Activated T-cell treated with anti-CD3 and anti-CD28 coated beads, Interleukin-2, amount 50 U/mL, for 72 hours (primary cell): ENCODE measurements at places on chromosomes 11 and 22. TPM values are rescaled to one million over a fixed set of nuclear protein-coding genes. Genes with fewer than 3 reads are reported as not detected.
A peak's percentile ranks its signal among the peaks of the same experiment; 100 is the strongest.

- H3K4me1 ChIP-seq = peaks cover 27% of the 10 kb centered on the region
- no peaks in the 10 kb centered on the region for H3K36me3 ChIP-seq
- H3K4me3 ChIP-seq = no peak overlapping the region
- peaks cover 11% of the 10 kb centered on the region for H3K27me3 ChIP-seq
- H3K27ac ChIP-seq = no peak overlapping the region
- no peak for DNase-seq
Observed at GRCh38 chr22:35349704-35350538, 31.0 kb upstream of the HMOX1 start.

The OR8G5 gene
- total RNA-seq = not detected

The APOBEC3A gene
- 0.37 TPM for total RNA-seq

The GAL3ST1 gene
- 1.1 TPM for total RNA-seq

GRCh38 chr11:119248750-119249670, 42.9 kb downstream of the CBL start:
- no peaks in the 10 kb centered on the region for H3K27me3 ChIP-seq
- no peak overlapping the region for H3K27ac ChIP-seq
- no peak overlapping the region for H3K4me3 ChIP-seq
- peaks cover 47% of the 10 kb centered on the region for H3K4me1 ChIP-seq

DNA sequence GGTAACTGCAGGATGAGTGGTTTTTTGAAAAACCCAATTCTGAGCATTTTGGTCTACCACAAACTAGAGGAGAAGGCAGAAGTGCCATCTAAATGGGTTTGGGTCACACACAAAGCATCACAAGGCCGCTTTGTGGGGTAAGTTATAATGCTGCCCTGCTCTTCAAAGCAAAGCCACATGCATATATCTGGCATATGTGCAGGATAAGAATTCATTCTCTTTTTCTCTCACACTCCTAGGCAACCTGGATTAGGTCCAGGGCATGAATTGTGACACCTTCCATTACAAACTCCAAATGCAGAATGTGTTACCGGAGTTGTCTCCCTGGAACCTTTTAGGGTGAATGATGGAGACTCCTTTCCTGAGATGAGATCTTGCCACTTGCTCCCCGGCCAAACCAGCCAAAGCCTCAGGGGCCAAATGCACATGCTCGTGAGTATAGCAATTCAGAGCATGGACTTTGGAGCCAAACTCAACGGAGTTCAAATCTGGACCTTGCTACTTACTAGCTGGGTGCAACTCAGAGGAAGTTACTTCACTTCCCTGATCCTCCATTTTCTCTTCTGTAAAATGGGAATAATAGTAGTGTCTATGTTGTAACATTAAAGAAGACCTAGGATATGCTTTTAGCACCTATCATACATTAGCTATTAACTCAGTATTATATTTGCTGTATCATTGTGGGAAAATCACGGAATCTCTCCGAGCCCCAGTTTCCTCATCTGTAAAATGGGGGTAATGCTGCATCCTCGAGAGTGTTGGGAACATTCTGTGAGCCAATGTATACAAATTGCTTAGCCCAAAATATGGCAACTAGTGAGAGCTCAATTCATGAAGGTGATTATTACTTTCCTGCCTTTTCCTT, 96.6 kb downstream of the COMMD9 start:
- no peaks in the 10 kb centered on the region for H3K36me3 ChIP-seq
- no peaks in the 10 kb centered on the region for H3K4me1 ChIP-seq
- H3K27me3 ChIP-seq = peaks cover 7% of the 10 kb centered on the region
- DNase-seq = no peak
- H3K4me3 ChIP-seq = no peak overlapping the region
- H3K27ac ChIP-seq = no peak overlapping the region

GRCh38 chr11:4511282-4512245, 29.1 kb downstream of the OR52K1 start:
- peaks cover 18% of the 10 kb centered on the region for H3K27me3 ChIP-seq
- H3K4me3 ChIP-seq = no peak overlapping the region
- no peaks in the 10 kb centered on the region for H3K4me1 ChIP-seq
- no peak for DNase-seq

DNA sequence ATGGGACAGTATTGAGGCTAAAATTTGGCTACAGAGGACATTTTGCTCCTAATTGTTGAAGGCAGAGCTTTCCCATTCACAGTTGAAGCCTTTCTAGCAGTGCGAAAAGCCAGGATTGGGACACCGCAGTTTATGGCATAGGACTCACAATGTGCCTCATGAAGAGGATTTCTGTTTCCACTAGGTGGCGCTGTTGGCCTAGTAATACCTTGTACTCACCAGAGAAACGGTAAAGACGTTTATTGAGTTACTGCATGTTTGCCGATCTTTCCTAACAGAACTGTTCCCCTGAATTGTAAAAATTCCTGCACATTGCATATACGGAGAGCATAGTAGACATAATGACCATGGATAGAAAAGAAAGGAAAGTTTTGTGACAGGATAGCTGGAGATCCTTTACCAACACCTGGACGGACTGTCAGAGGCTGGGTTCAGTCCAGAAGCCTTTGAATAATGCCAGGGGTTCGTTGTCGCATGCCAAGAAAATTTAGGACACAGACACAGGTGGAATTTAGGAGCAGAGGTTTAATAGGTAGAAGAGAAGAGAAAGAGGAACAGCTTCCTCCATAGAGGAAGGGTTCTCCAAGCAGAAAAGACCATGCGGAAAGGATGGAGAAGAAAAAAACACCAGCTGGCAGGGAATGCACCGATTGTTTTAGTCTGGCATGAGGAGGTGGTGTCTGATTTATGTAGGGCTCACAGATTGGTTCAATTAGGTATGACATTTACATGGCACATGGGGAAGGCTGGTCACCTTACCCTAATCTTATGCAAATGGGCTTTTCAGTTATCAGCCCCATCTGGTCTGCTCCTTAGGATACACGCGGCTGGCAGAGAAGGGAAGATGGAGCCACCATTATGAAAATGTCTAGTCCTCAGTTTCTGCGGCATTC, 10.8 kb upstream of the OR51D1 start:
- no peak overlapping the region for H3K4me3 ChIP-seq
- H3K4me1 ChIP-seq = no peaks in the 10 kb centered on the region
- no peak overlapping the region for H3K27ac ChIP-seq
- H3K36me3 ChIP-seq = peaks cover 6% of the 10 kb centered on the region

GRCh38 chr11:92500453-92500852, 275.8 kb downstream of the FAT3 start:
- no peaks in the 10 kb centered on the region for H3K4me1 ChIP-seq
- H3K27me3 ChIP-seq = no peaks in the 10 kb centered on the region
- H3K36me3 ChIP-seq = no peaks in the 10 kb centered on the region
- no peak for DNase-seq
- H3K4me3 ChIP-seq = no peak overlapping the region

- no peak overlapping the region for H3K4me3 ChIP-seq
- H3K27ac ChIP-seq = no peak overlapping the region
- peaks cover 24% of the 10 kb centered on the region for H3K27me3 ChIP-seq
Observed at GRCh38 chr22:27335102-27335660, 466.4 kb downstream of the MN1 start.

- H3K27me3 ChIP-seq = peaks cover 24% of the 10 kb centered on the region
- H3K27ac ChIP-seq = no peak overlapping the region
- H3K36me3 ChIP-seq = no peaks in the 10 kb centered on the region
- no peak for DNase-seq
Observed at GRCh38 chr11:74687237-74688023, 43.8 kb downstream of the CHRDL2 start.

GRCh38 chr11:32215157-32215556, 124.3 kb downstream of the RCN1 start:
- no peaks in the 10 kb centered on the region for H3K36me3 ChIP-seq
- H3K4me1 ChIP-seq = no peaks in the 10 kb centered on the region
- H3K27me3 ChIP-seq = peaks cover 8% of the 10 kb centered on the region
- no peak for DNase-seq
- H3K4me3 ChIP-seq = no peak overlapping the region

DNA sequence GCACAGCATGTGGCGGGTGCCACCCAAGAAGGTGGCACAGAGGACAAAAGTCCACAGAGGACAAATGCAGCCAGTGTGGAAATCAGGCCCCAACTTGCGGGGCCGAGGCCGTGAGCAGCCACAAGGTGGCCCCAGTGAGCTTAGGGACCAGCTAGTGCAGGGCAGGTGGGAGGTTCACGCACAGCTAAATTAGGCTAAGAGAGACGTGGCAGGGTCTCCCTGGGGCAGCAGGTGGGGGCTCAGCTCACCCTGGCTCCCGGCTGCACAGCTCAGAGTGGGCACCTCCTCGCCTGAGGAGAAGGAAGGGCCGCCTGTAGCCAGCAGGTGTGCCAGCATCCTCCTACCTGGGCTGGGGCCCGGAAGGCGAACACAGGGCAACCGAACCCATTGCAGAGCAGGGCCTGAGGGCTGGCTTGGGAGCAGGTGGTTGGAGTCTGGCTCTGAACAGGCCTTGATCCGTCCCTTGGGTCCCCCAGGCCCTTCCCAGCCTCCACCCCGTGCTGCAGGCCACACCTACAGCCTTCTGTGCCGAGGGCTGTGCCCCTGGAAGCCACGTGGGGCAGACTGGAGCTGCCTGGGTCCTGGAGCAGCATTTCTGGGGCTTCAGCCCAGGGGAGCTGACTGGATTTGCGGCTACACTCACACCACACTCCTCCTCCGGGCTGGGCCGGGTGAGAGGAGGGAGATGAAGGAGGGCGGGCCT, 26.1 kb upstream of the CELSR1 start:
- no peaks in the 10 kb centered on the region for H3K27me3 ChIP-seq
- H3K27ac ChIP-seq = no peak overlapping the region
- peaks cover 37% of the 10 kb centered on the region for H3K4me1 ChIP-seq
- peak overlapping the region; percentile 50 for H3K4me3 ChIP-seq

- H3K4me3 ChIP-seq = peak overlapping the region; percentile 19
- no peak for DNase-seq
- H3K36me3 ChIP-seq = no peaks in the 10 kb centered on the region
- H3K4me1 ChIP-seq = peaks cover 50% of the 10 kb centered on the region
- peak overlapping the region; percentile 6 for H3K27ac ChIP-seq
- H3K27me3 ChIP-seq = no peaks in the 10 kb centered on the region
Observed at GRCh38 chr11:117830072-117830471, 5.5 kb upstream of the FXYD2 start.

DNA sequence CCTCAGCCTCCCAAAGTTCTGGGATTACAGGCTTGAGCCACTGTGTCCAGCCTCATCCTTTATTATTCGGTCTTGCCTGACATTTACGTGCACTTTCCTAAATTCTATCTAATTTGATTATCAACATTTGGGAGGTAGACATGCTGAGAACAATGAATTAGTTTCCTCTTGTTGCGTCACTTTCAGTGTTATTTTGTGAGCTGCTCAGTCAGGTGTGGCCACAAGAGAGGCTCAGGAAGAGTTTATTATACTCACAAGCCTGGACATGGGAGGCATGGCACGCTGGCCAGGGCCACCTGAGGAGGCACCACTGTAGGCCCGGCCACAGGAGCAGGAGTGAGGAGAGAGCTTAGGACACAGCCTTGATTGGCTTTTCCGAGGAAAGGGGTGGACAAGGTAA, 59.7 kb upstream of the RBFOX2 start:
- H3K4me3 ChIP-seq = no peak overlapping the region
- no peak overlapping the region for H3K27ac ChIP-seq
- no peaks in the 10 kb centered on the region for H3K4me1 ChIP-seq
- H3K27me3 ChIP-seq = no peaks in the 10 kb centered on the region
- no peaks in the 10 kb centered on the region for H3K36me3 ChIP-seq

GRCh38 chr11:29093416-29094120, 923.3 kb downstream of the KCNA4 start:
- no peaks in the 10 kb centered on the region for H3K4me1 ChIP-seq
- H3K36me3 ChIP-seq = no peaks in the 10 kb centered on the region
- no peak overlapping the region for H3K27ac ChIP-seq
- H3K27me3 ChIP-seq = no peaks in the 10 kb centered on the region

- DNase-seq = no peak
- H3K36me3 ChIP-seq = no peaks in the 10 kb centered on the region
- H3K4me1 ChIP-seq = no peaks in the 10 kb centered on the region
- no peak overlapping the region for H3K4me3 ChIP-seq
Observed at GRCh38 chr11:13701506-13701905, 33.0 kb downstream of the FAR1 start.

DNA sequence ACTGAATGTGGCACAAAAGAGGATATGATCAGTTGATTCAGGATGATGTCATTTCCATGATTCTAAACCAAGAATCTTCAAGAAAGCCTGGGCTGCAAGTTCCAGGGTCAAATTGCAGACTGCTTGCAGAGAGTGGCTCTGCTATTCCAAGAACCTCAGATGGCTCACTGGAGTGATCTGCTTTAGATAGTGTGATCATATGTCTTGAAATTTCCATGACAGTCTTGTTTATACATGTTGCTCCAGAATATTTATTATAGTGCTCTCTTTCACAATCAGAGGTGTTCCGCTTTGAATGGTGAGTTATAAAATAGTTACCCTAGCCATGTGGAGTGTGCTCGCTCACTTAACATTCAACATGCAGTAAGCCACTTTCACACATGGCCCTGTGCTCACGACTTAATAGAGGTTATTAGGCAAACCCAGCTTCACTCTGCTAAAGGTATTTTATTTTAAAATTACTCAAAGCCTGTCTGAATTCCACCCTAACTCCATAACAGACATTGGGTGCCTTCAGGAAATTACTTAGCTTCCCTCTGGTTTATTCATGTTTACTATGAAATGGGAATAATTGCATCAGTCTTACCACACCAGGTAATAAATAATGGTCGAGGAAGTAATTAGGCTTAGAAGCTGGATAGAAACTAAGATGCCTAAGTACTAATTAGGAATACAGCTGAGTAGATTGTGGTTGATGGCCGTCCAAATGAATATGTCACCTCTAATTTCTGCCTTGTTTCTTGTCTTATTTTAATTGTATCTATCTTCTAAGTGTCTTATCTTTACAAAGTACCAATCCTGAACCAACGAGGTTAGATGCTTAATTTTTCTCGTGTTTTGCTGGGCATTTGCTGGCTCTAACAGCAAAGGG, 187.9 kb downstream of the ETS1 start:
- peaks cover 38% of the 10 kb centered on the region for H3K4me1 ChIP-seq
- DNase-seq = no peak
- peaks cover 3% of the 10 kb centered on the region for H3K36me3 ChIP-seq
- no peak overlapping the region for H3K4me3 ChIP-seq
- H3K27ac ChIP-seq = peak overlapping the region; percentile 62
- no peaks in the 10 kb centered on the region for H3K27me3 ChIP-seq

The TSKU gene
- 3.6 TPM for total RNA-seq

The GAL3ST3 gene
- 0.36 TPM for total RNA-seq

DNA sequence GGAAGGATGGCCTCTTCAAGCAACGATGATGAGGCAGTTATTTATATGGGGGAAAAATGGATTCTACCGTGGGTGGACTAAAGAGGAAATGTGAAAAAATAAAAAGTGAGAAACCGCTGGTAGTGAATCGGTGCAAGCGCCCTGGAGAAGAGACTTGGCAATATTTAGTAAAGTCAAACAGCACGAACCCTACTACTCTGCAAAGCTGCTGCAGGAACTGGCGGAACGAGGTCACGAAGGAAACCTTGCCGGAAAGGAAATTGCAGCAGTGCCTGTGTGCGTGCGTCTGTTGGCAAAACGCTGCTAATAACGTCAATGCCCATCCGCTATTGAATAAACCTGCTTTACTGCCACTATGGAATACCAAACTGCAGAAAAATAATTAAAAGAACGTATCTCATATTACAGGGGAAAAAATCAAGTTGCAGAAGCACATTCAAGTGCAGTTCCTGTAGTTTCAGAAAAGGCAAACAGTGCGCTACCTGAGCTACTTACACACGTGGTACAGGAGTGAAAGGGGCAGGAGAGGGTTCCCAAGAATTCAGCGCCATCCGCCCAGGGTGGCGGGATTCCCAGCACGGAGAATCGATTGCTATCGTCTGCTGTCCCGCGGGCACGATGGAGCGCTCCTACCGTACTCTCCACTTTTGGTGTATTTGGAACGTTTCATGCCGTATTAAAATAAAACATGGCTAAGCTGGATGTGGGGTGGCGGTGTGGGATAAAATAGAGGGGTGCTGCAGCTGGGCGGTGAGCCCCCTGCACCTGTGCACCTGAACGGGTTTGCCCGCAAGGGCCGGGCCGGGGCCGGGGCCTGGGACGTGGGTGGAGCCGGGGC, 585 bp upstream of the NADSYN1 start:
- H3K27me3 ChIP-seq = no peaks in the 10 kb centered on the region
- H3K36me3 ChIP-seq = peaks cover 12% of the 10 kb centered on the region
- H3K4me1 ChIP-seq = peaks cover 53% of the 10 kb centered on the region

The CLTCL1 gene
- 0.99 TPM for total RNA-seq
